ENCODE measurements at places on chromosomes 1 and 21.

DNA sequence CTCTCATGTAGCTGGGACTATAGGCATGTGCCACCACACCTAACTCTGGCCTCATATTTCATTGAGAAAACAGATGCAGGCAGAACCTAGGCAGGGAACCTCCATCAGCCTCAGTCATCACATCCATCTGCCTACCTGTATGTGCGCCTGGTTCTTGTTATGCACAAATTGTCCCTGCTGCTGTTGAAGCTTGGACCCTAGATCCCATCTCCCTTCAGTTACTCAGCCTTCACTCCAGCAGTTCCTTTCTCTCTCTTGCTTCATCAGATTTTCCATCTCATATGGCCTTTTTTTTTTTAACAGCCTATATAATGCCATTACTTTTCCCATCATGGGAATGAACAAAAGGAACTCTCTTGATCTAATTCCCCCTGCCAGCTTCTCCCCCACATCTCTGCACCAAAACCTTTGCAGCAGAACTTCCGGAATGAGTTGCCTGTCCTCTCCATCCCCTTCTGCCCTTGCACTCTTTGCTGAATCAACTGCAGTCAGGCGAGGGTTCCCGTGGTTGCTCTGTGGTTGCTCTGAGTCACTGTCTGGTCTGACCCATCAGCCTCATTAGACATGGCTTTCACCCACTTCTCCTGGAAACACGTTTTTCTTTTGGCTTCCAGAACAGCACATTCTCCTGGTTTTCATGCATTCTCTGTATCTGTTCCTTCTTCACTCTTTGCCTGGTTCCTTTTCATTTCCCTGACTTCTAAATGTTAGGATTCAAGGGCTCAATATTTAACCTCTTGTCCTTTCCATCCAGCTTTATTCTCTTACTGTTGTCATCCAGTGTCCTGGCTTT is 41.5 kb downstream of the UBE4B start:
- peak; percentile 77 for DNase-seq

DNA sequence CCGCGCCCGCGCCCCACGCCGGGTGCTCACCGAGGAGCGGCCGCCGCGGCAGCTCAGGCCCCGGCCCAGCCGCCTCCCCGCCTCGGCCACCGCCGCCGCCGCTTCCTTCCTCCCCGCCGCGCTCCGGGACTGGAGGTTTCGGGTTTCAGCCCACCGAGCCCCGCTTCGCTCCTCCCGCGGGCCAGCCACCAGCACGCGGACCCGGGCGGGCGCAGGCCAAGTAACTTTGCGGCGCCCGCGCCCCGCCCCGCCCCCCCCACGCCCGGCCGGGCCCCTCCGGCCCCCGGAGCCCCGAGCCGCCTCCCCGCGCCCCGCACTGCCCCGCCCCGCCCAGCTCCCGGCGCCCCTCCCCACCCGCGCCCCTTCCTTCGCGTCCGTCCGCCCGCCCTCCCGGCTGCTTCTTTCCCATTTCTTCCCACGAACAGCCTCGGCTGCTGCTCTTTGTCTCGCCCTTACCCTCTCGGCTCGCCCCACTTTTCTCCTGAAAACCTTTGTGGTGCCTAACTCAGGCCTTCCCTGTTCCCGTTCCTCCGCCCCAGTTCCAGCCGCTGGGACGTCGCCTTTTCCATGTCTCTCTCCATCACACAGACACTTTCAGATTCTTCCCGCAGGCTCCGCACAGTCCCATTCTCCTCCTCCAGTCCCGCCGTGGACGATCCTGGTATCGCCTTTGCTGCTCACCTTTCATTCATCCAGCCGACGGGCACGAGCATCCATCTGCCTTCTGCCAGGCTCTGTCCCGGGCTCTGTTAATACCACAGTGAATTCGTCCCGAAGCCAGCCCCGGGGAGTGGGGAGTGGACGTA is at the start of gene GPR161:
TSS of gene GPR161 (minus strand) at position 222 of the 806 bp plus-strand sequence. CDS start 32,080 bp downstream, outside the sequence.
- DNase-seq, result no peak

DNA sequence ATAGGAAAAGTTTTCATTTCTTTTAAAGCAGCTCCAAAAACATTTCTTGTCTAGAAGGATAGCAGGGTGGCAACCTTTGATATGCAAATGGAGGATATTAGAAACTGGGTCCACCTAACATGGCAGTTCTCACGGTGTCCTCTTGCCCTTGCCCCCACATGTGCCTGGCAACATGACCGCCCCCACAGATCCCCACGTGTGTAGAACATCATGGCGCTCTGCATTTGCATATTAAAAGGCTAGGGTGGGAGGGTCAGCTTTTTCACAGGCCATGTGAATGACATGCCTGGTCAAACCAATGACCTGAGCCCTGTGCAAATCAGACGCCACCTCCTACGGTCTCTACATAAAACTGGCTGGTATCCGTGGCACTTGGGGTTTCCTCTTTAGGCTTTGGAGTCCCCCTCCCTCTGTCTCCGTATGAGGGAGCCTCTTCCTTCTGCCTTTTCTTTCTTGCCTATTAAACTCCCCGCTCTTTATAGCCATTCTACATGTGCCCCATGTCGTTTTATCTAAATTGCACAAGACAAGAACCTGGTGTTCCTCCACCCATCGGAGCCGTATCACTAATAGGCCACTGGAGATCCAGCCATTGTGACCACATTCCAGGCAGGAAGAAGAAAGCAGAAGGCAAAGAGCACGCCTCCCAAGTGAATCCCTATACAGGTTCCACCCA is 71.3 kb downstream of the WDR4 start:
- DNase-seq, result no peak

GRCh38 chr1:56819387-56819899 is at the start of gene FYB2:
TSS of gene FYB2 (minus strand) at chr1:56819404. CDS start at chr1:56819290, 114 bp downstream.
- no peak for DNase-seq

GRCh38 chr1:64678366-64678765 is 66.5 kb upstream of the RAVER2 start:
- DNase-seq, result no peak

DNA sequence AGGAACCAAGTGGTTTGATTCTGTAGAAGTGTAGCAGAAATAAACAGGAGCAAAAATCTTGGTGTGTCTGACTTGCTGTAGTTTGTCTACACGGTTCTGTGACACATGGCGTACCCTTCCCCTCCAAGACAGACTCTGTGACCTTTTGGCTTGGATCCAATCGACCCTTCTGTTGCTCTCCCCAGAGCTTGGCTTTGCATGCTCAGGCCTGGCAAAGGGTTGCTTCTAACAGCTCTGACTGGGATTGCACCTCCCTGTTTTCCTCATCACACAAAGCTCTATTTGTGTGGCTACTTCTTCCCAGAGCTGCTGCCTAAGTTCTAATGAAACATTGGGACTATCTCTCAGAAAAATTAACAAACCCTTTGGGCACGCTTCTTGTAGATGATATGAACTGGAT is 24.0 kb downstream of the NGF start:
- no peak for DNase-seq

- DNase-seq, result no peak
These were observed 24.7 kb downstream of the TRIM67 start for GRCh38 chr1:231186356-231187115.

GRCh38 chr1:66497910-66498309 is 36.0 kb upstream of the SGIP1 start:
- DNase-seq, result no peak

- no peak for DNase-seq
These were observed 674.2 kb upstream of the PKN2 start for GRCh38 chr1:88009916-88010315.

All from ascending aorta (tissue), 2 donors.